ENCODE measurements at places on chromosomes 12 and 14.

DNA sequence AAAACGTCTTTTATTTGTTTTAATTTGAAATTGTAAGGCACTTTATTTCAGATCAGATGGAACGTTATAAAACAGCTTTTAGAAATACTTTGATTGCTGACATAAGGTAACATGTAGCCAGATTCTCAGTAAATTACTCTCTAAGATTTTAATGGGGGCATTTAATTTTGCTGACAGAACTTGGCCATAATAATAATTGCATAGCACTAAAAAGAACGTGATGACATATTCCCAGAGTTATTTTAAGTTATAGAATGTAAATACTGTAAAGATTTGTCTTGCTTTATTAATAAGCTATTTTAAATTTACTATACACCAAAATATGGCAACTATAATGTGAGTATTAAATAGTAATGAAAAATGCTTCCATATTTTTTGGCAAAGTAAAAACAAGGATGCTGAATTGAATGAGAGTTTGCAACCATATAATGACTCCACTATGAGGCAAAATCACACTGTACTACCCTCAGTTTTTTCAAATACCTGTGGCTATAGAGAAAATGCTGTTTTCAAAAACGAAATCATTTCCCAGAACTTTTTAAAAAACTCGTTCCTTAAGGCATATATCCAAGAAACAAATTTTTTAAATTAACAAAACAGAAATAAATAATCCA, 876 bp downstream of the LUM start:
- DNase-seq, result no peak

GRCh38 chr14:94175011-94175745, 1.1 kb downstream of the PPP4R4 start:
- no peak for DNase-seq

- DNase-seq, result no peak
Observed at GRCh38 chr12:30980955-30981662, 54.6 kb downstream of the TSPAN11 start.

DNA sequence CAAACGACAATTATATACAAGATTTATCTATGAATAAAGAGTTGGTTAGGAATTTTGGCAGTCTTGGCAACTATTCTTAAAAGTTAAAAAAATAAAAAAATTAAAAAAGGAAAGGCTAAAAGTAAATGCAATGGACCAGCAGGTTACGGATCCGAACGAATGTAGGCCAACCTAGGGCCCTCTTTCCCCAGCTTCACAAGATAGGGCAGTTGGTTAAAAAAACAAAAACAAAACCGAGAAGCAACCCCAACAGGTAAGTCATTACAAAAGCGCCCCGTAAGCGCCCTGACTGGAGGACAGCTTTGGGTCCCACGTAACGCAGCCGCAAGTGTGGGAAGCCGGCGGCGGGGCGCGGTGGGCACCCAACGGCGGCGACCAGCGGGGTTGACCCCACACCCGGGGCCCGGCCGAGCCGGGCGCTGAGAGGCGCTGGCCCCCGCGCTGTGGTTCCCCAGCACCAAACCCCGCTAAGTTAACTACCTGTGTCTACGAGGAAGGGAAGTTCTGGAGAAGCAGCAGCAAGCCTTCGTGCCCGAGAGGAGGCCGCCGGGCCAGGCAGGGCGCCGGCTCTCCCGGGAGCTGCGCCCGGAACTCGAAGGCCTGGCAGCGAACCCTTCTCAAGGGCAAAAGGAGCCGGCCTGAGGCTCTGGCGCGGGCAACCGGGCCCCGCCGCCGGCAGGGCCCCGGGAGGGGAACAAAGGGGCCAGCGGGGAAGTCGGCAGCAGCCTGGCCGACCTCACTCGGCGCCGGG, 882 bp downstream of the HECTD1 start:
- peak; percentile 43 for DNase-seq

- DNase-seq, result no peak
Observed at GRCh38 chr12:9112076-9112853, 3.5 kb downstream of the A2M start.

DNA sequence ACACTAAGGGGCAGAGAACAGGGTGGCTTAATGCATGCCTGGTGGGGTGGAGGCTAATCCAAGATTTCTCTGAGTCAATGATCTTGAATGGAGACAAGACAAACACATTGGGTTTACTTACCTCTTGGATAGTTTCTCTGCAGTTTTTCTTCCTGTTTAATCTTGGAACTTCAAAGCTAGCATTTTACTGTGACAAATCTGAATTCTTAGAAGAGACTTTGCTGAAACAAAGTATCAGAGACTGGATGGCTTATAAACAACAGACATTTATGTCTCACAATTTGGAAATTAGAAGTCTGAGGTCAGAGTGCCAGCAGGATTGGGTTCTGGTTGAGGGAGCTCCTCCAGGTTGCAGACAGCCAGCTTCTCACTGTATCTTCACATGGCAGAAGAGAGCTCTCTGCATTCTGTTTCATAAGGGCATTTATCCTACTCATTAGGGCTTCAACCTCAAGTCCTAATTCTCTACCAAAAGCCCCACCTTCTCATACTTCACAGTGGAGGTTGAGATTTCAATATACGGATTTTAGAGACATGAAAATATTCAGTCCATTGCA, 921.8 kb downstream of the VRK1 start:
- no peak for DNase-seq

DNA sequence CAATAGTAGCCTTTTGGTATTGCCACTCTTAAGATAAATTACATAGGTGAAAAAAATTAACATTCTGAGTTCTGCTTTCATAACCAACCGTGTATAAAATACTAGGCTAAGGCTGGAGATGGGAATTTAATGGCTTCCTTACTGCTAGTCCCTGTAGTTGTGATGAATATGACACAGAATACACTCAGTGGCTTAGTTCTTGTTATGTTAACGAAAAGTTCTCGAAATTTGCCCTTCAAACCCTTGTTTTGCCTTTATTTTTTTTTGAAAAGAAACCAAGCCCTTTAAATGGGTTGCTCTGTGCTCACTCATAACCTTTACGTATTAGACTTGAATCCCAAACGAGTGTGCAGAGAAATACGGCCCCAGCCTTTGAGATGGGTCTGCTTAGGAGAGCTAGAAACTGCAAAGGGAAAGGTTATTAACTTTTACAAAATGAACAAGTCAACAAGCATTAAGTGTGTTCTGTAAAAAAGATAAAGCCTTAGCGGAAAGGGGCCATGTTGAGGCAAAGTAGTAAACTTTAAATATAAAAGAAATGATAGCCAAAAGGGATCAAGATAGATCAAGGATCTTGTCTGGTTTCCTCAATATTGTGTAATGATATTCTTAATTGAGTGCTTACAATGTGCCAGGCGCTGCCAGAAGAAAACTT, 1.7 kb downstream of the NUDT4 start:
- DNase-seq, result peak; percentile 42

DNA sequence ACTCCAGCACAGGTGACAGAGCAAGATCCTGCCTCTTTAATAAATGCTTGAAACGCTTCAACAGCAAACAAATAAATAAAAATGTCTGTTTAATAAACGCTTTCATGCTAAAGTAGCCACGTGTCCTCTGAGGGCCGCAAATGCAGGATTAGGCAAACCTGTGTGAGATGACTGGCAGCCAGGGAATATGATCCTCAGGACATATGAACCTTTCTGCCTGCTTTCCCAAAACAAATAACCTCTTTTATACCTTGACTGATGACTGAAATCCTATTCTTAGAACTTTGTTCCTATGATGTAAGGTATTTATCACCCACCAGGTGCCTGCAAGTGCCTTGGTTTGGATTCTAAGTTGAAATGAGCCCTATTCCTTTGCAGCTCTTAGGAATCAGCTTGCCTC, 14.5 kb upstream of the FLVCR2 start:
- no peak for DNase-seq

- no peak for DNase-seq
Observed at GRCh38 chr12:47722136-47722834, 3.0 kb downstream of the ENDOU start.

GRCh38 chr14:74472601-74473000, 20.5 kb downstream of the NPC2 start:
- no peak for DNase-seq

DNA sequence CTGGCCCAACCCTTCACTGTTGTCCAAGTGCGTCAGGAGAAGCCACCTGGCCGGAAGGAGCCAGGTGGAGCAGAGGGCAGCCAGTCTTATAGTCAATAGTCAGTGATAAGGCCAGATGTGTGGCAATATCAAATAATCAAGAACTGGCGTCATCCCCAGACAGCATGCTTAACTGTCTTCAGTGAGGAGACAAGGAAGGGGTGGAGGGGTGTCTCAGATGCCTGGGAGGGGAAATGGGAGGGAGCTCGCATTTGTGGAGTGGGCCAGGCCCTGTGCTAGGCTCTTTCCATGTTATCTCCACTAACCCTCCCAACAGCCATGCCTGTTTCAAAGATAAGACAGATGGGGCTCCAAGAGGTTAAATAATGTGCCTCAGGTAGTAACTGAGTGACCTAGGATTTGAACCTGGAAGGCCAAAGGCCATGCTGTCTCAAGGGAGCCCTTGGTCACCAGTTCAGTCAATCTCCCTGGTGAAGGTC, 48.9 kb upstream of the FOS start:
- peak; percentile 94 for DNase-seq

DNA sequence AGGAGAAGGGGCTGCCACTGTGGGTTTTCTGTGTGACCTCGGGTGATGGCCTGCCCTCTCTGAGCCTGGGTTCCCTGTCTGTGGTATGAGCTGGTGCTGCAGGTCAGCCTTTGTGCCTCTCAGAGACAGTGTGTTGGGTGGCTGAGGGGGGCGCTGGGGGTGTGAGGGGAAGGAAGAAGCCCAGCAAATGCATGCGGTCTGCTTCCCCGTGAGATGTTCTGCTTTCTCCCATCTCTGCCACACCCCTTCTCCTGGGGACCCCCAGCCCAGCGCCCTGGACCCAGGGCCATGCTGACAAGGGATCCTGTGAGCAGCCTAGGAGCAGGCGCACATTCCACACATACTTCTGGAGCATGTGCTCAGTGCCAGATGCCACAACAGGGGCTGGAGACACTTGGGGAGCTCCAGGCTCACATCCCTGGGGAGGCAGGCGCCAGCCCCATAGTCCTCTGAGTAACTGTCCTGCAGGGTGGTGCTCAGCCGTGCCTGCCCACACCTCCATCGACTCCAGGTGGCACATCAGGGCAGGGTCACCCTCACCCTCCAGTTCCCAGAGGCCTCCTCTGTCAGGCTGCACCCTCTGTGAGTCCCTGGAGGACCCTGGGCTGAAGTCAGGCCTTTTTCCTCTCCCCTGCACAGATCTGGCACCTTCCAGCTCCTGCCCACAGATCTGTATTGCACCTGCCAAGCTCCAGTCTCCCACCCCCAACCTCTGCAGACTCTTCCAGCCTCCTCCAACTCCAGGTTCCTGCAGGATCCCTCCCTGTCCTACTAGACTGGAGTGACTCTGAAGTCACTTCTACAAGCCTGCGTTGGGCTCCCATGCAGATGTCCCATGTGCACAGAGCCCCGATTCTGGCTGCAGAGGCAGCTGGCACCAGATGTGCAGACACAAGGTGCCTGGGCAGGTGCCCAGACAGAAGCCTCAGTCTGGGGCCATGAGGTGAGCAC, 205.6 kb downstream of the KIF26A start:
- DNase-seq, result no peak

GRCh38 chr12:62006076-62006732, 254.0 kb upstream of the USP15 start:
- peak; percentile 60 for DNase-seq

- no peak for DNase-seq
Observed at GRCh38 chr12:32507942-32508320, 108.6 kb downstream of the FGD4 start.

- no peak for DNase-seq
Observed at GRCh38 chr14:69355607-69356281, 42.4 kb downstream of the ERH start.

DNA sequence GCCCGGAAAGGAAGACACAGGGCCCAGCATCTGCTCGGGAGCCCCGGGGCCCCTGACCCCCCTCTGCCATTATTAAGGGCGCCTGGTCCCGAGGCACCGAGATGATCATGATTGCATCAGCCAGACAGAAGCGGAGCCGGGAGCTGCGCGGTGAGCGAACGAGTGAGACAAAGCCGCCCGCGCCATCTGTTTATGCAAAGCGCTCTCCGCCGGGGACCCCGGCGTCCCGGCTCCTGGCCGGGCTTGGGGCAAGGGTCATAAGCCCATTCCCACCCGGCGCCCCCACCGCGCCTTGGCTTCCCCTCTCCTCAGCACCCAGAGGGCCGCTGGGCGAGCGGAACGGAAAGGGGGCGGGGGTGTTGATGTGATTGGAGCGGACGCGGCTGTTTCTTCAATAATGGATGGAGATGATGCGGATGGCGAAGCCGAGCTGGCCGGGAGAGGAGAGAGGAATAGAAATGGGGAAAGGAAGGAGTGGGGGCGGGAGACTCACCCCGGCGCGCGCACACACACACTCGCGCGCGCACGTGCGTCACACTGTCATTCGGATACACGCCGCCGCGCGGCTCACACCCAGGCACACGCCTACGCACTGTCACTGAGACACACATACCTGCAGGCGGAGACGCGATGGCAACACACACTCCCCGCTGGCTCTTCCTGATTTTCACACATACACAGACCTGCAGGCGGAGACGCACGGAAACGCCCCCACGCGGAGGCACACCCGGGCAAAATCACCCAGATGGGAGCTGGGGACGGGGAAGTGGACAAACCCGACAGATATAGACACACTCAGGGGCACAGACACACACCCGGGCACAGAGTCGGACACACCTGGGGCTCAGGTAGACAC, 10.7 kb downstream of the STAC3 start:
- peak; percentile 27 for DNase-seq

- DNase-seq, result no peak
Observed at GRCh38 chr14:90450151-90450550, 53.3 kb downstream of the CALM1 start.

DNA sequence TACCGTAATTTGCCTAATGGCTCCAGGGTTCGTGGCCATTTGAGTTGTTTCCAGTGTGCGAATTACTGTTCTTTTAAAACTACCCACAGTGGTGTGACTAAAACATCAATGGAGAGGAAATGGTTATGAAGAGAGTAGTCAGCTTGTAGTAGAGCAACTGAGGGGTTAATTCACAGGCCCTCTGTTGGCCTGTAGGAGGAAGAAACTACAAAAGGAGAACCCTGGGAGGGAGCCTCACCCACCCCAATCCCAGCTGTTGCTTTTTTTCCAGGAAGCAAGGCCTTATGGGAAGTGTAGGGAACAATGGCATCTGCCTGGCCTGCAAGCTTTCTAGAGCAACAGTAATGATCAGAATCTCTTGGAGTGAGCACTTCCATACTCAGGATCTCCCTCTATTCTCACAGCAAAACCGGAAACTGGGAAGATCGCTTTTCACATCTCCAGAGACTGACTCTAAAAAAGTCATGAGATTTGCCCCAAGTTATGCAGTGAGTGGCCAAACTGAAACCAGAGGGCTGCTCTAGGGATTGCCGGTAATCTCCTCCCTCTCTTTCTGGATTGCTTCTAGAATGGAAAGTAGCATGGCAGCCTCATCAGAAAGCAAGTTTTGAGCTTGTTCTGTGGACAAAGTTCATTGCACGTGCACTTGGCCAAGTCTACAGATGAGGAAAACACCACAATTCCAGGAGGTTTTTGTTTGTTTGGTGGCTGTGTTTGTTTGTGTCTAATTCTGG, 125.3 kb upstream of the PWP1 start:
- DNase-seq, result no peak

GRCh38 chr12:6667559-6668210, 4.8 kb upstream of the ING4 start:
- no peak for DNase-seq

- no peak for DNase-seq
Observed at GRCh38 chr14:87833026-87833425, 160.0 kb downstream of the GALC start.

Measured in hematopoietic multipotent progenitor cell treated with erythropoietin and hydrocortisone succinate and interleukin-3 and kit ligand, for 8 days (in vitro differentiated cells).